ENCODE measurements at places on chromosomes 5 and 9.

- no peak for DNase-seq
Measured at GRCh38 chr5:54296386-54296785, 14.0 kb downstream of the ARL15 start.

- no peak for DNase-seq
Measured at GRCh38 chr9:118222375-118222774, 518.2 kb downstream of the TLR4 start.

GRCh38 chr5:150063638-150064037 is 22.7 kb downstream of the CSF1R start:
- DNase-seq = no peak

DNA sequence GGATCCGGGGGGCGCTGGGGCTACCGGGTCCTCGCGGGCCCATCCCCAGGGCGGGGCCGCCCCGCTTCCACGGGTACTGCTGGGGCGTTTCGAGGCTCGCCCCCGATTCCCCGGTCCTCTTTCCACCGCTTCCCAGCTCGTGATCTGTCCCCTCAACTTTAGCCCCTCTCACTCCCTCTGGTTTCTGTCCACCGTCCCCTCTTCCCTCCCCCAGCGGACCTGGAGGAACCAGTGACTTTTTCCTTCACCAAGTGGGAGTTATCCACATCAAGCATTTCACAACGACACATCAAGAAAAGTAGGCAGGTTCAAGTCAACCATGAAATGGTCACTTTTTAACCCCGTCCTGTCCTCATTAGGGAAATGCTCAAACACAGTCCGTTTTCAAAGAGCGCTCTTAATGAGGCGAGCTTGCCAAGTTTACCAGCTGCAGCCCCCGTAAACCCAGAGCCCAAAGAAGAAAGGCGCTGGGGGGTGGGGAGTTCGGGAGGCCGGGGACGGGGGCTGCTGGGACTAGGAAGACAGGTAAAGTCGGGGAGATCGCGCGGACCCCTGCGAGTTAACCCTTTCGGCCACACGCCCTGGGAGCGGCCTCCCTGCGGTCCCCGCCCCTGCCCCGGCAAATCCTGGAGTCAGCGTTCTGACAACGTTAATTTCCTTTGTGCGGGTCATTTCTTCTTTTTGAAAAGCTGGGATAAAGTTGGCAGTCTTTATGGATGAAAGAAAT is 2.1 kb upstream of the NFIB start:
- DNase-seq = no peak

- DNase-seq = no peak
Measured at GRCh38 chr5:43664501-43665040, 61.6 kb downstream of the NNT start.

GRCh38 chr5:93100428-93100827 is 480.6 kb downstream of the NR2F1-AS1 start:
- DNase-seq = no peak

DNA sequence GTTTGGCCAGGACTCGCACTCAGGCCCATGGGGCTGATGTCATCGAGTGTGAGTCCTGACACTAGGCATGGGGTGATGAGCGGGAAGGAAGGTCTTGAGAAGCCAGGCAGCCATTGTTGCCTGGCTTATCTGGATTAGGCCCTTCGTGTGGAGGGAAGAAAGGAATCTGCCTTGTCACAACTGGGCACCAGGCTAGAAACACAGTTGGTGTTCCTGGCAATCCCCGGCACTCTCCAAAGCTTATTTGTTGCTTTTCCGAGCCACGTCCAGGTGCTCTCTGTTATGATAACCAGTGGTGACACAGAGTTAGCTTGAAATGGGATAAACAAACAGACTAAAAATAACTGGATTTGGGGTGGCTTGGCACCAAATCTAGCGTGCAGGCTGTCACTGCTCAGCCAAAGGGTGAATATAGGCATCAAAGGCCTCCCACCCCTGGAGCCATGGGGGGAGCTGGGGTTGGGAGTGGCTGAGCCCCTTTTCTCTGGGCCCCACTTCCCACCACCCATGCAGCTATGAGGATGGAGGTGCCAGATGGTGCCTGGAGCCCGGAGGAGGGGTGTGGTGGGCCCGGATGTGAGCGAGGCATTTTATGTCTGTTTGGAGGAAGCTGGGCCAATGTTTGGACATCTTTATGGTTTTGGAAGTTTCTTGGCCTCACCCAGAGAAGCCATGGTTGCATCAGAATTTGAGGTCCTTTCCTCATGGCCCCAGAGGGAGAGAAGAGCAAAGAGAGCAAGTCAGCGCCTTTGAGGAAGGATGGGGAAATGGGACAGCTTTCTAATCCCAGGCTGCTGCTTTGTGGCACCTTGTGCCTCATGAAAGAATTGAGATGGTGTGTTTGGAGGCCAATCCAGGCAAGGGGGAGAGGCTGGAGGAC is 98.0 kb upstream of the PITX1 start:
- DNase-seq = no peak

GRCh38 chr9:123395276-123395688 is 39.3 kb downstream of the CRB2 start:
- DNase-seq = no peak

GRCh38 chr9:120454467-120454866 is 125.5 kb downstream of the CDK5RAP2 start:
- no peak for DNase-seq

GRCh38 chr9:134391319-134392231 is 65.3 kb downstream of the RXRA start:
- DNase-seq = peak; percentile 37

DNA sequence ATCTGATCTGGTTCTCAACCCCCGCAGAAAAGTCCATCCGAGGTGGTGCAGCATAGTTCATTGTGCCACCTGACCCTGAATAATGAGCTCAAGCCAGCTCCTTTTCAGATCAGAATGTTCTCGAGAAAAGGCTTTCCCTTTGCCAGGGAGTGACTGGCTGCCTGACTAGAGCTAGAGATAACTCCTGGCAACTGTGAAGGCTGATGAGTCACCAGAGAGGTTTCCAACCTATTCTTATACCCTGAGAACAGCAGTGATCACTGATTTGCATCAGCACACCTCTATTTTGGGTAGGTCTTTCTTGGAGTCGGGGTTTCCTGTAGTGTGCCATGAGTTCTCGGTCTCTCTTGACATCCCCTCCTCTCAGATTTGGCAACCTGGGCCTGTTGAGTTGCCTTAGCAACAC is 127.9 kb downstream of the PIK3R1 start:
- DNase-seq = no peak

GRCh38 chr5:35133186-35133585 is 85.4 kb upstream of the AGXT2 start:
- no peak for DNase-seq

DNA sequence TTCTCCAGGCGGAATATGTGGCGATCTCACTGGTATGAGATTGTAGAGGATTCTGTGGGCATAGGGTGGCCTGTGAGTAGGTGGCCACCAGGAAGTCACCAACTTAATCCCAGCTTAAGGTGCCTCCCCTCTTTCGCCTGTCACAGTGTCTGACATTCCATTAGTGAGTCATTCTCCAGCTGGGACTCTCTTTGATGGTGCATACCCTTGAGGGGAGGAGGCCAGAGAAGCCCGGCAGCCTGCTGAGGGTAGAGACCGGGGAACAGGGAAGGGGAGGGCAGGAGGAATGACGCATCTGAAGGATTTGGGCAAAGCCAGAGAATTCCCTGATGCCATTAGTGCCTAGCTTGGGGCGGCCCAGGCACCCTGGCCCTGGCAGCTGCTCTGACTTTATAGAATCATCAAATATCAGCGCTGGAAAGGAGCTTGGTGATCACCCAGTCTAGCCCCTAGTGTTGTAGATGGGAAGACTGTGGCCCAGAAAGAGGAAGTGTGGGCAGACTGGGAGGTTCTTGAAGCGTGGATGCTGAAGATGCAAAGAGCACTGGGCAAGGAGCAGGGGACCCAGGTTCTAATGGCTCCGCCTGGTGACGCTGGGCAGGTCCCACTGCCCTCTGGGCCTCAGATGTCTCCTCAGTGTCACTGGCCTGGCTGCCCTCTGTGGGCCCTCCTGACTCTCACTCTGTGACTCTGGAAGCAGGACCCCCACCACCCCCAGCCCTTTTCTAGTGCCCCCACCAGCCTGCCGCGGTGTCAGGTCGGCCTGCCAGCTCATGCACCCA is 41.4 kb downstream of the DAB2IP start:
- DNase-seq = no peak

DNA sequence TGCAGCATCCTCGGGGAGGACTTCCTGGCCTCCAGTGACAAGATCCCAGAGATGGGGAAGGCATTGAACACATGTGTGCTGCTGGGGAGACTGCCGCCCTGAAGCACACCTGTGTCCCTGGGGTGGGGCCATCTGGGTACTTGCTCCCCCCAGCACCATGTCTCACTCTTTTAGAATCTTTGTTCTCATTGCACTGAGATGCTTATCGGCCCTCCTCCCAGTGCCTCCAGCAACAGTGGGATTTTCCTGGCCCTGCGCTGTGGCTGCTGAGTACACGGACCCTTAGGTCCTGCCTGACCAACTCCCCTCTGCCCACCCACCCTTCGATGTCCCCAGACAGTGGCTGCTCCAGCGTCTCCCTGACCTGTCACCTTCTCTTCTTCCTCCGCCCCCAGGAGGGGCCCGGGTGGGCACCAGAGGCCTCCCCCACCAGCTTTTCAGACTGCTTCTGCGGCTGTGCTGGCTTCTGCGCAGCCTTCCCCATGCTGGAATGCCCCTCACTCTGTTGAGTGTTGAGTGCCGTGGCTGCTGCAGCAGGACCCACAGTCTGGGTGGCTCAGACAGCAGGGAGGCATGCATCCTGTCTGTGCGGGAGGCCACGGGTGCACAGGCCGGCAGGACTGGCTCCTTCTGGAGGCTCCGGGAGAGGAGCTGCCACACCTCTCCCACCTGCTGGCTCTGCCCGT is 145.9 kb upstream of the IRX2 start:
- no peak for DNase-seq

DNA sequence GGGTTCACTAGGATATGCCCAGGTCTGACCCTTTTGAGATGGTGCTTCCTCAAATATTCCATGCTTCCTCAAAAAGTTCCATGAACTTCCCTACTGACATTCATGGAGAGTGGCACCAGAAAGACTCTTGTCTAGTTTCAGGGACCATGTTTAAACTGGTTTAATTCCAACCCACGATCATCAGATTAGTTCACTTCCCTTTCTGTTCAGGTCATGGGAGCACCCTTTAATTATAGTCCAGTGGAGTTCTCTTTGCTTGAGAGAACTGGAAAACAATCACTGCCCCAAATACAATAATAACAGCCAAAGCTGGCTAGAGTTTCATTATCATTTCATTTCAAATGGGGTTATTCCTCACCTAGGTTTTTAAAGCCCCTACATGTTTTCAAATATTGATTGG is 9.7 kb upstream of the ERBIN start:
- no peak for DNase-seq

DNA sequence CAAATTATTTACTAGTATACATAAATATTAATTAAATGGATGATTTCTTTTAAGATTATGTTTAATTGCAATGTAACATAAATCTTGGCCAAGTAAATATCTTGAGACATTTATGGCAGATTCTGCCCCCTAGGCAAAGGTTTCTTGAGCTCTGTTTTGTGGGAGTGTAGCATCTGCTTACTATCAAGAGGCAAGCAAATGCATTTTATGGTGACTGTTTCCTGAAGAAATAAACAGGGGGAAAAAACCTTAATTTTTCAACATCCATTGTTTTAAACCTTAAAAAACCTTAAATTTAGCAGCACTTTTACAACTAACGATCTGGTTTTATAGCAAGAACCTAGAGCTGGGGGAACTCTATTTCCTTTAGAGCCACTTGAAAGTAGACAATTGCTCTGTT is 25.7 kb upstream of the FREM1 start:
- DNase-seq = no peak

DNA sequence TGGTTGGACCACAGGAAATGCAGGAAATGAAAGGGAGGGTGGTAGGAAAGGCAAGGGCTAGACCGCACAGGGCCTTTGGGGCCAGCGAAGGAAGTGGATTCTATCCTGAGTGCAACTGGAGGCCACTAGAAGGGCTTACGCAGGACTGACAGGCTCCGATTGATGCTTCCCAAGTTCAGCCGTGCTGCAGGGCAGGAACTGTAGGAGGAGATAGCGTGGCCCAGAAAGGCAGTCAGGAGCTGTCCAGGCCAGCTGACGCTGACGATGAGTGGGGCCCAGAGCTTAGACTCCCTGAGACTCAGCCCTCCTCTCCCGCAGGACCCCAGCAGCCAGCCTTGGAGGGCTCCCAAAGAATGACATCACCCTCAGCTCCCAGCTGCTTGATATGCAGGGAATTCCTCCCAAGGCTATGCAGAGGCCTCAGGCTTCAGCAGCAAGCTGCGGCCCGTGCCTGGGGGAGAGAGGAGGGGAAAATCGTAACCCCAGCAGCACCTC is 48.8 kb downstream of the KCNIP1 start:
- no peak for DNase-seq

GRCh38 chr5:150791536-150791935 is 13.0 kb downstream of the SMIM3 start:
- no peak for DNase-seq

GRCh38 chr9:132037458-132037857 is 42.2 kb downstream of the MED27 start:
- DNase-seq = no peak

- no peak for DNase-seq
Measured at GRCh38 chr5:9428272-9428671, 117.6 kb downstream of the SEMA5A start.

DNA sequence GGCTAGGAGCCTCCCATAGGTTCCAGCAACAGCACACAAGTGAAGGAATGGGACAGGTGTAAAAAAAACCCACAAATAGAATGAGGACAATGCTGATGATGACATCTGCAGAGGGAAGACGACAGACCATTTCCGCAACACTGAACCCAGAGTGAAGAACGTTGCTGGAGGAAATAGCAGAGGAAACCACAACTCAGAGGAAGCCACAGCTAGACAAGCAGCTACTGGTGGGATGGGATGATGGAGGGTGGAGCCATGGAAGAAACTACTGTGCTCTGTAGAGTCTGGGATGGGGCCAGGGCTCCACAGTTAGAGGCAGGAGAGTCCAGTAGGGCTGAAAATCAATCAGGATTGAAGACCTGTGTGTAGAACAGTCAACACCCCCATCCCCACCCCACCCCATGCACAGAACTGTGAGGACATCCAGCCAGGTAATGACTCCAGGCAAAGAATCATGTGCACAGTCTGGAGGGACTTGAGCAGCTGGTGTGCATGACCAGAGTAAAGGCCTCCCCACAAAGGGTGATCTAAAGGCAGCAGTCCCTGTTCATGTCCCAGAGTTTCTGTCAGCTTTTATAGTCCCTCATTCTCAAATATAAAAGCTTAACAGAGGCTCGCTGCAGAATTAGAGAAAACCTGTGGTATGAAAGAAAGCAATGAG is 65.2 kb upstream of the SPIN1 start:
- peak; percentile 7 for DNase-seq

DNA sequence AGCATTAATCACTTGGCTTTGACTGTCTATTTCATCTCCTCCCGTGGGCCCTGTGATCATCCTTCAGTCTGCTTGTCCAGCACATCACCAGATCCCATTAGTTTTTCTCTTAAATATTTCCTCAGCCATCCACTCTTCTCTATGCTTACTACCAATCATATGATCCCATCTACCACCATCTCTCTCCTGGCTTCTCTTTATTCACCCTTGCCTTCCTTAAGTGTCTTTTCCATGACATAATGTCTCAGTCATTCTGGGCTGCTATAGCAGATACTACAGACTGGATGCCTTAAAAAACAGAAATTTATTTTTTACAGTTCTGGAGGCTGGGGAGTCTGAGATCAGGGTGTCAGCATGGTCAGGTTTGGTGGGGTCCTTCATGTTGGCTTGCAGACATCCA is 208.4 kb upstream of the PPP1R2B start:
- no peak for DNase-seq

GRCh38 chr9:89440548-89440947 is 57.4 kb downstream of the SEMA4D start:
- no peak for DNase-seq

- DNase-seq = no peak
Measured at GRCh38 chr9:91736311-91736710, 213.7 kb downstream of the ROR2 start.

All from stimulated activated CD8-positive, alpha-beta memory T cell treated with anti-CD3 and anti-CD28 coated beads, Interleukin-4, amount 100 ng/mL, for 4 hours (primary cell).